ENCODE measurements at places on chromosomes 12 and 14.

DNA sequence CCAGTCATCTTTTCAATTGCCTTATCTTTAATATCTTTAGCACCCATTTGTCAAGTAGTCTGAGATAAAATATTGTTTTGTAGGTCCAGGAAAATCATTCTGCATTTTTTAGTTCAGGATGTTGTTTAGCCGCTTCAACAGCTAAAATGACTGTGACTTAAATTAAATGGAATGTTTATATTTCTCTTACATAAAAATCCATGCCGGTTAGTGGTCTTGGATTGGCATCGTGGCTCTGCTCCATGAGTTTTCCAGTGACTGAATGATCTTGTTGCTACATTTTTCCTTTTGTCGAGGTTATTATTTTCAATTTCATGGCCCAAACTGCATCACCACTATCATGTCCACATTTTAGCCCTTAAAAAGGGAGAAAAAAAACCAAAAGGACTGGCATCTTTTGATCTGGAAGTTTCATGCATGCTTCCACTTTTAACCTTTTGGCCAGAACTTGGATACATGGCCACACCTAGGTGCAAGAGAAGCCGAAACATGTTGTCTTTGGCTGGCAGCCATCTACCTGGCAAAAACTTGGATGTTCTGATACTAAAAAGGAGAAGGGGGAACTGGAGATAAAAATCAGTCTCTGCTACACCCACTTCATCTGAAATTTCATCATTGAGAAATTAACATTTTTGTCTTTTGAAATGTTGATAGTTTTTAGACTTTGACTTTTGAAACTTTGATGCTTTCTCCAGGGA is 142.4 kb downstream of the OTOGL start:
- DNase-seq: no peak

DNA sequence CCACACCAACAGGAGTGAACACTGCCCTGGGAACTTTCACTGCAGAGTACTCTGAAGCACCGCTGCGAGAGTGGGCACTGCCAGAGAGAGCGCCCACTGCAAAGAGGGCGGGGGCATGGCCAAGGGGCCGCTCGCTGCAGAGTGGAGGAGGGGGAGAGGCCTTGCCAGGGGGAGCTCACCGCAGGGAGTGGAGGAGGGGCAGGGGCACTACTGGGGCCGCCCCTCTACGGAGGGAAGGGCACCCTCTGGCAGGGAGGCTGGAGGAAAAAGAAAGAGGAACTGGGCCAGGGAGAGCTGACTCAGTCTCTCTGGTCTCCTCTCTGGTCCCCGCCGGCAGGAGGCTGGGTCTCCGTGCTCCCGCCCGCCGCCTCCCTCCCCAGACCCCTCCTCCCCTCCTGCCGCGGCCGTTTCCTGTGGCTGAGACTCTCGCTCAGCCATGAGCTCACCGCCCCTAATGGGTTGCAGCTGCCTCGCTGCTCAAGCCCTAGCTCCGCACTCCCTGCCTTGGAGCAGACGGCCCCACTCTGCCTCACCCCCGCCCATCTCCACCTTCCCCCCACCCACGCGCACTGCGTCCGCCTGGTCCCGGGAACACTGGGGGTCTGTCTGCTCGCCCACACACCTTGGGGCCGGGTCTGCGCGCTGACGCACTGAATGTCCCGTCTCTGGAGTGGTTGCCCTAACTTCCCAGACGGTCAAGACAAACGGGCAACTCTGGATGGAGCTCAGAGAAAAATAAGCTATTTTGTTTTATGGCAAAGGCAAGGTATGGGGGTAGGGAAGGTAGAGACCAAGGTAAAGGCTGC is 1.3 kb downstream of the ARHGEF40 start:
- no peak for DNase-seq

DNA sequence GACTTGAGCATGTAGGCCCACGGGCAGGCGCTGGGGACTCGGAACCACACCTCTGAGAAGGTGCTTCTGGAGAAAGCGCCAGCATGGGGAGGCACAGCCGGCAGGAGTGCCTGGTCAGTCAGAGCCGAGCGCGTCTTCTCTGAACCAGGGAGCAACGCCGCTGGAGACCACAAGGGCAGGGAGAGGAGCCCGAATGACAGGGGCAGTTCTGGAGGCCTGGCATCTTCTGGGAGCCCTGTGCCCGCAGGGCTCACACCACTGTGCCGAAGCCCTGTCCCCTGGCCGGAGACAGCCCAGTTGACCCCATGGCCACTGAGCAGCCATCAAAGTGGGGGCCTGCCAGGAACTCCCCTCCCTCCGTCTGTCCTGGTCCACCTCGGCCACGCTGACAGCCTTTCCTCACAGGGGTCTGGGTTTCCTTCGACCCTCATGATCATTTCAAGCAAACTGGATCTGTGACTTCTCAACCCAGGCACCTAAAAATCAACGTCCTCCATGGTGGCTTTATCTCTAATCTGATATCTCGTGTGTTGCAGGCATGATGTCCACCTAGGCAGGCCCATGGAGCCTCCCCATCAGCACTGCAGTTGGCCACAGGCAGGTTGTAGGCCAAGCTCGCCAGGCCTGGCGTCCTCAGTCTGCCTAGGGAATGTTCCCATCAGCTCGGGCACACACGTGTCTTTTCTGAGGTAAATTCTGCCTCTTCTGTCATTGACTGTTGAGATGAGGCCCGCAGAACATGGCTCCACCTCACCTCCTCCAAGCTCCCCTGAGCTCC is 299.3 kb upstream of the RTL1 start:
- no peak for DNase-seq

DNA sequence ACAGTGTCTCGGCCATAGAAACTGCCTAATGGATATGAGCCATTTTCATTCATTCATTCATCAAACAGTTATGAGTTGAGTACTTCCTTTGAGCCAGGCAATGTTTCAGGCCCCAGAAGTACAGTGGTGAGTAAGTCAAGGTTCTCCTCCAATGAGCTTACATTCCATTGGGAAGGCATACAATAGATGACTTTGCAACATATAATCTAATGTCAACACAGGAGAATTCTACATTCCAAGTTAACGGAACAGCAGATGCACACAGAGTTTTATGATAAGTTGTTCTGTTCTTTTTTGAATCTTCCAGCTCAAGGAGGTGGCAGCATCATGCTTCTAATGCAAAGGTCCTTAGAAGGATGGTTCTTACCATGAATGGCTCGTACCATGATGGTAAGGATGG is 3.2 kb upstream of the RFC5 start:
- DNase-seq: no peak

- no peak for DNase-seq
These were observed 37.4 kb downstream of the ESRRB start for GRCh38 chr14:76413106-76413961.

- no peak for DNase-seq
These were observed 12.6 kb upstream of the NDUFA12 start for GRCh38 chr12:95016120-95016519.

DNA sequence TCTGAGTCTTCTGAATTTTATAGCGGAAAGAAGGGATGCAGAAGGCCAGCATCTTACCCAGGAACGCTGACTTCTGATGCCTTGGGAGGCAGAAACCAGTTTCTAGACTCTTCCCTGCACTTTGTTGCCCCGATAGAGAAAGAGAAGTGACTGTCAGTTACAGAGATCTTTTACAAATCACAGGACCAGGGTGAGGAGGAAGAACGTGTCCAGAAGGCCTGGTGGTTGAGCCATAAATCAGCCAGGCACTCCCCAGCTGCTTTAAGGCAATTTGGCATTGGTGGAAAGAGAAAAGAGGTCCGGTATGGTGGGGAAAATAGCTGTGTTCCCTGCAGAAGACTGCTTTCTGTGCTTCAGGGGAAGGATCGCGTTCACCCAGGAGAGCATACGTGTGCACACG is 88.7 kb upstream of the KCNA1 start:
- DNase-seq: no peak

GRCh38 chr12:53991077-53991460 is 6.1 kb downstream of the HOXC10 start:
- DNase-seq: no peak

- no peak for DNase-seq
These were observed 55.7 kb downstream of the PAX9 start for GRCh38 chr14:36717363-36717762.

DNA sequence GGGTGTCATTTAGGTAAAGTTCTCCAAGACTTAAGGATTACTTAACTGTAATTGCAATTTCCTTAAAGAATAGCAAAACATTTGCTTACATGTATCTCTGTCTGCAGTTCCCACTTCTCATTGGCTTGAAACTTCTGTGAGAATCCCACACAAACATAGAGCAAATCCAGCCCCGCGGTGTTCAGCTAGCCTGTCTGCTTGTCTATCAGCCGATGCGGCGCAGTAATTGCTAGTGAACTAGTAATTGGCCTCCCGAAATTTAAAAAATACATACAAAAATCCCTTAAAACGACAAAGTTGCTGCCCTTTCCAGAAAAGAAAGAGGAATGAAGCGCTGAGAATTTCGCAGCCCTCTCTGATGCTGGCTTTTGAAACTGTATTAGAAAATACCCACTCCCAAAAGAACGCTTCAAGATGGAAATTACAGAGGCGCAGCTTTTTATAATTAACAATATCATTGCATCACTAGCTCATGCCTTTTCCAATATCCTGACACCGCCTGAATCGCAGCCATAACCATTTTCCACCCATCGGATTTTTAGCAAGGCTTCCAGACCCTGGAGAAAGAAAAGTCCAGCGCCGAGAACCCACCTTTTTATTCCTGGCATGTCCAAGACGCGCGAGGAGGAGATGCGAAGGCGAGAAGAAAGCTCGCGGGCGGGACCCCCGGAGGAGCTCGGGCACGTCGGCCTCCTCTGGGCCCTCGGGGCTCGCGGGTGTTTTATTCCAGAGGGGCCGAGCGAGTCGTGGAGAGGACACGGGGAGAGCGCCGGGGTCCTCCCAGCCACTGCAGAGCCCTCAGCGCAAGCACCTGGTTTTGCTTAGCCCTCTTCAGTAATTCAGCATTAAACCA is 646 bp downstream of the FBLN5 start:
- DNase-seq: no peak

DNA sequence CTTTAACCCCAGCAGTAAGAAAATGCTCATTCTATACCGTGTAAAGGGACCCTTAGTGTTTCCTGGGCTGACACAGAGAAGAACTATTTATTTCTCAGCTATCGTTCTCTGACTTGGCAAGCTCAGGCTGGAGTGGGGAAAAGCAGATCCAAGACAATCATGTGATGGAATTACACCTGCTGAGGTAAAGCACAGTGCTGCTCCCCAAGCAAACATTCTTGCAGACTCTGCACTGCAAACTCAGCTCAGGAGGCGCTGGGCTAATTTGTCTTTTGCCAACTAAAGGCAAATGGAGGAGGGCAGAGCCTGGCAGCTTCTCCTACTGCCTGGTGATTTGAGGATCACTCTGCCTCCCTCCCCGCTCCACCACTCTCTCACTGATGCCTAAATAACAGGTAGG is 57.8 kb upstream of the FUT8 start:
- DNase-seq: no peak

- DNase-seq: no peak
These were observed 7.0 kb upstream of the STAB2 start for GRCh38 chr12:103580026-103580425.

GRCh38 chr12:97299847-97300246 is 162.8 kb upstream of the RMST start:
- no peak for DNase-seq

DNA sequence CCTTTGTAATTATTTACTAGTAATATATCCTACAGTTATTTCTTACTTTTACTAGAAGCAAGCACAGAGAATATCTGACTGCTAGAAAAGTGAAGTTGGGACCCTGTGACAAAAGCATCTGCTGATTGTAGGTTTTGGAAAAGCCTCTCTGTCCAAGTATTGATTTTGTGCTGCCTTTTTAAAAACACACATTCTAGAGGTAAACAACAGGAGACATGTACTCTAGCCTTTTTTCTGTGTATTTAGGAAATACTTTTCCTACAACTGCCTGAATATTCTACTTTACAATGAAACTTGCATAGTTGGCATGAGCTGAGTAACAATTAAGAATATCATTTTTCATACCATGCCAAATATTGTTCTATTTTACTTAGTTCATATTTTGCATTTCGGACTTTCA is 1249.0 kb downstream of the SLC16A7 start:
- DNase-seq: no peak

DNA sequence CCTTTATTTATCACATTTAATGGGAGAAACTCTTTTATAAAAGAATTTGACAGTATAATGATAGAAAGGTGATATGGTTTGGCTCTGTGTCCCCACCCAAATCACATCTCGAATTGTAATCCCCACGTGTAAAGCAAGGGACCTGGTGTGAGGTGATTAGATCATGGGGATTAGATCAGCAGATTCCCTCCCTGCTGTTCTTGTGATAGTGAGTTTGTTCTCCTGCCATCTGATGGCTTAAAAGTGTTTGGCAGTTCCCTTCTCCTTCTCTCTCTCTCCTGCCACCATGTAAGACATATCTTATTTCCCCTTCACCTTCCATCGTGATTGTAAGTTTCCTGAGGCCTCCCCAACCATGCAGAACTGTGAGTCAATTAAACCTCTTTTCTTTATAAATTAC is 1110.3 kb downstream of the FLRT2 start:
- DNase-seq: no peak

DNA sequence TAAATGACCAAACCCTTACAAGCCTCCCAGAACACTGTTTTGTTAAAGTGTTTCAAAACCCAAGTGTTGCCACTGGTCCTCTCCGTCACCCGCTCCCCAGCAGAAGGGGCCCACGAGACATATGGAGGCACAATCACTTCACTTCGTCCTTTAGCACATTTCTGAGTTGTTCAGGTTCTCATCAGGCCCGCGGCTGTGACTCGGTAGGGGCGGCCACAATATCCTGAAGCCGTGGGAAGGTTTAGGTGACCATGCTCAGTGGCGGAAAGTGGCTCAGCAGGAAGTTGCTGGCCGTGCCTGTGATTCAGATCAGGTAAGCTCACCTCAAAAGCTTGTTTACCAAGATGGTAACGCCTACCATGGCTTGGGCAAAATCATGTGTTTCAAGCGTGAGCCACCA is 227.5 kb downstream of the GLT1D1 start:
- no peak for DNase-seq

GRCh38 chr14:96098999-96099335 is 59.8 kb downstream of the C14orf132 start:
- DNase-seq: no peak

DNA sequence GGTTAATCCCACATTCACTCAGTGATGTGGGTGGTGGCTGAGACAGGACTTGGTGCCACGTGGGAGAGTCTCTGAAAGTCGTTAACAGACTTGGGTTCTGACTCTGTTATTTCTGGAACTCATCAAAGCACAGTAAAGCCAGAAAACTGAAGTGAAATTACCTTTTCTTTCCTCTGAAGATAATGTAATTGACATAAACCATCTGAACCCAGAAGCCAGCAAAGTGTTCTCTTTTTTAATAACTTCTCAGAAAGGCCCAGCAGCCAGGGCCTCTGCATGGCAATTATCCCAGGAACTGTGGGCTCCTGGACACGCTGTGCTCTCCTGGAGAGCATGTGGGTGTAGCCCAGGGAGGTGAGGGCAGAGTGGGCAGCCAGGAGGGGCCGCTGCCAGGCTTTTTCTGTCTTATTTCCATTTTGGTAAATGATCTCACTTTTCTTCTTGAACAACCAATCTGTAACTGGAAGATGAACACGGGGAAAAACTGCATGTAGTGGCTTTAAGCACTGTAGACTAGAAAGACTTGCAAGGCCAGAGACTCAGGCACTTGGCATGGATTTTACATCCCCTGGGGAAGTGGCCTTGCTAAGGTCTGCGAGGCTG is 444.1 kb upstream of the TMEM132C start:
- no peak for DNase-seq

- DNase-seq: no peak
These were observed 251.8 kb downstream of the APAF1 start for GRCh38 chr12:98896938-98897337.

- no peak for DNase-seq
These were observed 40.2 kb downstream of the ETV6 start for GRCh38 chr12:11689591-11690186.

- no peak for DNase-seq
These were observed 47.7 kb downstream of the CLMN start for GRCh38 chr14:95272057-95272456.

Measured in stimulated activated CD4-positive, alpha-beta T cell treated with anti-CD3 and anti-CD28 coated beads, Interleukin-12 subunit alpha, Interleukin-12 subunit beta, amount 100 ng/mL, for 48 hours (primary cell).